ENCODE measurements at places on chromosomes 11 and 22.

DNA sequence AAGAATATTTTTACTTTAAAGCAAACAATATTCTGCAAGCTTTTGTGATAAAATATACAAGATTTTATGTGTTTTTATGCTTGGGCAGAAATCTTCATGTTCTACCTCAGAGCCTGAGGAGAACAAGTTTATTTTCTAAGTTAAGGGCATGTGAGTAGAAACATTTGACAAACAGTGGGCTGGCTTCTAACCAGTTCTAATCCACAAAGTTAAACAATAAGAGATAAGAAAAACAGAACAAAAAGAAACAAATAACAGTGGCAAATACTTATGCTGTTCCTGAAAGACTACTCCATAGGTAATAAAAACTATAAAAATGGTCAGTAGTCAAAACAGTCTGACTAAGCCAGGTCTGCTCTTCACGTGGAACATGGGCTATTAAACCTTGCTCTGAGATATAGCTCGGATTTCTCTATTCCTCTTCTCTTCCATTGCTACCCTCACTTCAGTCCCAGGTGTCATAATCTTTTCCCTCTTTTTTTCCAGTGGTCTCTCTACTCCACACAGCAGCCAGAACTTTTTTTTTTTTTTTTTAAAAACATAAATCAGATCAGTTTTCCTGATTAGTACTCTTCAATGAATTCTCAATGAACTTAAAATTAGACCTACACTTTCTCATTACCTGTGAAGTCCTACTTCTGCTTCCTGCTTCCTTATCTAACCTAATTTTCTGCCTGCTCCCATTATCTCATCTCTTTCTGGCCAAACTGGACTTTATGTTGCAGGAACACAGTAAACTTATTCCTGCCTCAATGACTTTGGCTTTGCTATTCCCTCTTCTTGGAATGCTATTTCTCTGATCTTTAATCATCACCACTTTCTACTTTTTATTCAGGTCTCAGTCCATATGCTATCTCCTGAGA lies 671.1 kb upstream of the CCDC90B start:
- no peak for DNase-seq

- DNase-seq, result no peak
These were observed 212.5 kb downstream of the TBC1D22A start for GRCh38 chr22:46974631-46975585.

GRCh38 chr11:13674799-13675509 lies 6.5 kb downstream of the FAR1 start:
- DNase-seq, result no peak

DNA sequence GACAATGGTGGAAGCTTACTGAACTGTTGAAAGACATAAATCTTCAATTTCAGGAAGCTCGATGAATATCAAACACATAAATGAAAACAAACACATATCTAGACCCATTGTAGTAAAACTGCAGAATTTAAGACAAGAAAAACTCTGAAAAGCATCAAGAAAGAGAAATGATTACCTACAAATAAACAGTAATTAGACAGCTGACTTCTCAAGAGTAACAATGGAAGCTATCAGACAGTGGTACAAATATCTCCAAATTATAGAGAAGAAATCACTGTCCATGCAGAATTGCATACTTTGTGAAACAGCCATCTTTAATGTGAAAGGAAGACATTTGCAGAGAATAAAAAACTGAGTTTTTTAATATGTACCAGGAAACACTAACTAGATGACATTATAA lies 45.7 kb downstream of the ANO3 start:
- DNase-seq, result no peak

DNA sequence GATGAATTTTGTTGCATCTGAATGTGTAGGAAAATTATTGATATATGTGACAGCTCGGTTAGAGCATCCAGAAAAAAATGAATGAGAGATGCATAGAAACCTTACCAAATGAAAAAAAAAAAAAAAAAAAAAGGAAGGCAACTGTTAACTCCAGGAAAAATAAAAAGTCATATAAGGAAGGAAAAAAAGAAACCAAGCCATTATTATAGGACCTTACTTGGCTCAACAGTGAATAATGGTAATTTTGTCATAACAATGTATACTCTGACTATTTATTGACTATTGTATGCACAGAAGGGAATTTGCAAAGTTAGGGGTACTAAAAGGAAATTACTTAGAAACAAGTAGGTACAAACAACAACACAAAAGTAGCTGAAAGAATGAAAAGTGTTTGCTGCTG lies 2.0 kb downstream of the DHCR7 start:
- no peak for DNase-seq

DNA sequence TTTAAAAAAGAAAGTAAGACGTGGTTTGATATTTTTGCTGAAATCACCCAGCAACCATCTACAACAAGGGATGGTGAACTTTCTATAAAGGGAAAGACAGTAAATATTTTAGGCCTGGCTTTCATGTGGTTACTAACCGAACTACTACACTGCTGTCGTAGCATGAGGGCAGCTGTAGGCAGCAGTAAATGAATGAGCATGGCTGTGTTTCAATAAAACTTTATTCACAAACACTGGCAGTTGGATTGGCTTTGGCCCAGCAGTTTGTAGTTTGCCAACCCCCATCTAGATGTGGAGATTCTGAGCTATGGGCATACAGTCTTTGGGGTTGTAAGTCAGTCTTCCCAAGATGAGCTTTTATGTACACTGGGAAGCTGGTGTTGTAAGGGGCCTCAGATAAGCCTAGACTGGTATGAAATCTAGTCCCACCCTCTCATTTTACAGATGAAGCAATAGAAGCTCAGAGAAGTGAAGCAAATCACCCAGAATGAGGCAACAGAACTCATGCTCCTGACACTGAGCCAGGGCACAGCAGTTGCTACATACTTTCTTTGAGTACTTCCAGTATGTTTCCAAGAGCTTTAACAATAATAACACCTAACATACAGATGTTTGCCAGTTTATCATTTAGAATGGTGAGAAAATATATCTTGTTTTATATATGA lies 204.4 kb downstream of the ADAMTS15 start:
- no peak for DNase-seq

DNA sequence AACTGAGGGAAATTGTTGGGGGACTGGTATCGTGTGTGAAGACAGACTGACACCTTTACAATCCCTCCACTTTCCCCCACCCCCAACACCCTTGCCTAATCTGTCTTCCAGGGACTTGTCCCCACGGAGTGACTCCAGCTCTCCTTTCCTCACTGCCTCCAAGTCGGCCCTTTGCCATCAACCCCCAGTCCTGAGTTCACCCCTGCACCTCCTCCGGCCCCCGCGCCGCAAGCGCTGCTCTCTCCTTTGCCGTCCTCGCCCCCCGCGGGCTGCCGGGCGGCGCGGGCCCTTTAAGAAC lies 183 bp upstream of the ABCG4 start:
- no peak for DNase-seq

DNA sequence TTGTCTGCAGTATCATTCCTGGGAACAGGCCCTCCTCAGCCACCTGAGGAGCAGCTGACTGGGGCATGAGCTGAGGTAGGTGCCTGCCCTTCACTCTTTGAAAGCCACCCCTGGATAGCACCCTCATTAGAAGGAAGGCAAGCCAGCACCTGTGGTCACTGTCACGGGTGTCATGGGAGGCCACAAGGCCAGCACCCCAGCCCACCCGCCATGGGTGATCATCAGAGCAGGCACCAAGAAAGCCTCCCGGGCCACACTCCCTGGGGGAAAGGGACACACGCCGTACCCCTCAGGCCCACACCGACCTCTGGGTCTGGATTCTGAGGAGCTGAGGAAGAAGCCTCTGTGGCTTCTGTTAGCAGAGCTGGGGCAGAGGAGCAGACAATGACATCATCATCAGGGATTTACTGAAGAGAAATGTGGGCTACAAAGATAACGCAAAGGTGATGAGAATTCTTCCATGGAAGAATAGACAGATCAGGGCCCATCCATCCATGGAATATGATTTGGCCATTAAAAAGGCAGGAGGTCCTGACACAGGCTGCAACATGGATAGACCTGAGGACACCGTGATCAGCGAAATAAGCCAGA lies 16.7 kb upstream of the NAP1L4 start:
- no peak for DNase-seq

GRCh38 chr11:120810251-120810650 lies 213.7 kb upstream of the TBCEL start:
- no peak for DNase-seq

DNA sequence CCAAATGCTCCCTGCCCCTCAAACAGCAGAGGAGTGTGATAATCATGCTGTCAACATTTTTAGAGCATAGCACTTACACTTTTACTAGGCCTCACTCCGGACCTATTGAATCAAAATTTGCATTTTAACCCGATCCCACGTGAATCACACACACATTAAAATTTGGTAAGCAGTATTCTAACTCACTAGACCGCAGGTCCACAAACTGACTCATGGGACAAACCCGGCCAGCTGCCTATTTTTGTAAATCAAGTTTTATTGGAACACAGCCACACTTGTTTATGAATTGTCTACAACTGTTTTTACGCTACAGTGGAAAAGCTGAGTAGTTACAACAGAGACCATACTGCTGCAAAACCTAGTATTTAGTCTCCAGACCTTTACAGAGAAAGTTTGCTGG lies 43.3 kb downstream of the SNX19 start:
- DNase-seq, result no peak

GRCh38 chr11:10409207-10409661 lies 45.8 kb upstream of the AMPD3 start:
- no peak for DNase-seq

- DNase-seq, result no peak
These were observed 122.4 kb upstream of the OR9Q1 start for GRCh38 chr11:57901278-57901677.

DNA sequence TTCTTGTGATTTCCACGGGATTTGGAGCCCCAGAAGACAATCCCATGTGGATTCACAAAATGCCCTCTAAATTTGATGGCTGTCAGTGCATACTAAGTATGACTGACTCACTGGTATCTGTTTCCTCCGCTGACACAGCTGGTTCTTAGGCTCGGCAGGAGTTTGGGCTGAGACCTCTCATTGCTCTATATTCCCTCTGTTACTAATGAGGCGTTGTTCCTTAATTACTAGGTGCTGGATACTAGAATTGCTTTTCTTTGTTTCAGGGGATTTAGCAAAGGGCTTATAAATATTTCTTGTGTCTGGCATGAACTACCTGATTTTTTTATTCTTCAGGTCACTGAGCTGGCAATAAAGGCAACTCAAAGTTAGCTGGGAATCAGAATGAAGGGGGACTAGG lies 53.2 kb upstream of the EHF start:
- DNase-seq, result no peak

DNA sequence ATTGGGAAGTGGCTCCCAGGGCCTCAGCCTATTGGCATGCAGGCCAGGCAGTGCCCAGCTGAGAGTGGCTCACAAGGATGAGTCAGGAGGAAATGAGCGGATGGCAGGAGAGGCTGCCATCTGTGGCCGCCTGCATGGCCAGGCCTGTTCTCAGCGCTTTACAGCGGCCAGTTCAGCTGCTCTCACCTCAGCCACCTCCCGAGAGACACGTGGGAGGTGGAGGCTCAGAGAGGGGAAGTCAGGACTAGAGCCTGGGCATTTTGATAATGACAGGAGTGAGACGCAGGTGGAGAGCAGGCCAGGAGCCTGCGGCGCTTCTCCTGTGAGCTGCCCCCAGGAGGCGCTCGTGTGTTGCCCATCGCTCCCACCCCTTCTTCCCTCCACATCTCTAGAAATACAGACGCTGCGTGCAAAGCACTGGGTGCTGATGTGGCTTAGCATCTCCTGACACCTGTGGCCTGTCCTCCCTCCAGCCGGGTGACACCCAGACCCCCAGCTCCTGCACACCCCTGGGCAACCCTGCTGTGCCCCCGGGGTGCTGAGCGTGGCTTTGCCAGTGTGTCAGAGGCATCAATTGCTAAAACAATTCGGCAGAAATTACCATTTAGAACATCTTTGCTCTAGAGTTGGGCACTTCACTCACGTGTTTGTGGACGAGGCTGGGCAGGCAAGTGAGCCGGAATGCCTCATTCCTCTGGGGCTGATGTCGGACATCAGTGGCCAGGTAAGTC lies 21.4 kb upstream of the PANX2 start:
- DNase-seq, result peak; percentile 70

DNA sequence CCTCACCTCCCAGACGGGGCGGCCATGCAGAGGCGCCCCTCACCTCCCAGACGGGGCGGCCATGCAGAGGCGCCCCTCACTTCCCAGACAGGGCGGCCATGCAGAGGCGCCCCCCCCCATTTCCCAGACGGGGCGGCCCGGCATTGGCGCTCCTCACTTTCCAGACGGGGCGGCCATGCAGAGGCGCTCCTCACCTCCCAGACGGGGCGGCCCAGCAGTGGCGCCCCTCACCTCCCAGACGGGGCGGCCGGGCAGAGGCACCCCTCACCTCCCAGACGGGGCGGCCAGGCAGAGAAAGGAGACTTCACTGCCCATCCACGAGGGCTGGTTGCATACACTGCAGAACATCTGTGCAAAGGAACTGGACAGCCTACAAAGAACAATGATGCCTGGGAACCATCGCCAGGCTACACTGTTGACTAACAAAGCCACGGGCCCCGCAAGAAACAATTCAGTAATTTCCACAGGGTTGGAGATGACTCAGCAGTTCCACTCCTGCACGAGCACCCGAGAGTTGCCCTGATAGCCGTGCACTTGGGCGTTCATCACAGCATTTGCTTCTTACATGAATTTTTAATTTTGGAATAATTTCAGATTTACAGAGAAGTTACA lies 58.7 kb downstream of the CTTN start:
- DNase-seq, result no peak

- no peak for DNase-seq
These were observed 179.4 kb downstream of the ETS1 start for GRCh38 chr11:128407962-128408361.

GRCh38 chr11:128404437-128404836 lies 182.9 kb downstream of the ETS1 start:
- DNase-seq, result no peak

DNA sequence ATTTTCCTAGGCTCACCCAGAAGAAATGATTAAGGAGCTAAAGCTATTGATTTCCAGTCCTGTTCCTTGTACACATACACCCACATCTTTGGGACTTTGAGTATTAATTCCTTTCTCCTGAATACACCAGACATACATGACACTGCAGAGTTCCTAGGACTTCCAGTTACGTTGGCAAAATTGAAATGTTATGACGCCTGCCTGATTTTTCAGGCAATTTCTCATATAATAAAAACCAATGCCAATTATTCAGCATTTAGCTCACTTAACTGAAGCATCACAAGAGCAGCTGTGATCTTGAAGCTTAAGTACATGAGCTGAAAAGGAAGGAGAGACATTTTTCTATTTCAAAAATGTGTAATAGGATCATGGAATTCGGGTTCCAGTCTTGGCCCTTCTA lies 4.5 kb downstream of the CLMP start:
- DNase-seq, result no peak

- peak; percentile 7 for DNase-seq
These were observed 45.7 kb upstream of the TSPAN18 start for GRCh38 chr11:44680982-44681597.

DNA sequence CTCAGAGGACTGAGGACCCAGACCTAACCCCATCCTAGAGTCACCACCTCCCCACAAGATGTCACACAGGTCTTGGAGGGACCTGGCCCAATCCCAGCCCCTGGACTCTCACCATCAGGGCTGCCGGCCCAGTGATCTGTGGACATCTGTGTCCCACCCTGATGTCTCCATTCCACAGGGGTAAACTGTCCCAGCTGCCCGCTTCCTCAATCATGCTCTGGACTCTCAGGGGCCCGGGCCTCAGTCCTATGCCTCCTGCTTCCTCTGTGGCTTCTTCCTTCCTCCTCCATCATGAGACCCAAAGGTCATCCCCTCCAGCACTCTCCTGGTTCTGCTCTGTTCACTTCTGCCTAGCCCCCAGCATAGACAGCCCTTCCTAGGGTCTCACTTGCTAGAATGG lies 32.2 kb downstream of the ARAP1 start:
- no peak for DNase-seq

- DNase-seq, result no peak
These were observed 14.8 kb downstream of the KIAA0930 start for GRCh38 chr22:45225732-45226502.
